T-cell (primary cell): ENCODE measurements at places on chromosomes 1 and 21. TPM values are rescaled to one million over a fixed set of nuclear protein-coding genes. Genes with fewer than 3 reads are reported as not detected.

ASAP3 gene
- 2.8 TPM for total RNA-seq

PRR9 gene
- total RNA-seq: not detected

GPR3 gene
- 0.35 TPM for total RNA-seq

CASQ2 gene
- total RNA-seq: not detected

PWP2 gene
- 12.0 TPM for total RNA-seq

RAB25 gene
- total RNA-seq: 0.79 TPM

C1orf74 gene
- total RNA-seq: 1.2 TPM

CELA2A gene
- 1.8 TPM for total RNA-seq

LIPI gene
- total RNA-seq: not detected

SMCP gene
- total RNA-seq: not detected

SV2A gene
- total RNA-seq: 4.5 TPM

RXFP4 gene
- total RNA-seq: not detected

GLIS1 gene
- total RNA-seq: not detected

POU3F1 gene
- total RNA-seq: 0.64 TPM

GSTM5 gene
- total RNA-seq: 0.23 TPM
